ENCODE measurements at places on chromosomes 12 and 14. TPM values are rescaled to one million over a fixed set of nuclear protein-coding genes. Genes with fewer than 3 reads are reported as not detected.

DNA sequence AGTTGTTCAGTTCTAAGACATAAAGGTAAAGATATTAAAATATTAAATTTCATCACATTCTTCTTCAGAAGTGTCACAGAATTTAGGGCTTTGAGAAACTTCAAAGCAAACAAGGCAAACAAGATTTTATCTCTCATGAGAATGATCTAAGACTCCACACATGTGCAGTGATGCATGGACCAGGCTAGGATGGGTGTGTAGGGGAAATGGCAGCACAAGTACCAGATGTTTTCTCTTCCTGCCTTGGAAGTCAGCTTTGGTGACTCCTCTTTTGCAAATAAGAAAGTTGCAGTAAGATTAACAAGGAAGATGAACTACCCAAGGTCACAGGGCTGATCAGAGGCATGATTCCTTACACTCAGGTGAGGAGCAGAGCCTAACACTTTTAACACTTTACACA lies 163.8 kb upstream of the LMNTD1 start:
- DNase-seq = no peak

DDN gene
- 0.30 TPM for total RNA-seq

DNA sequence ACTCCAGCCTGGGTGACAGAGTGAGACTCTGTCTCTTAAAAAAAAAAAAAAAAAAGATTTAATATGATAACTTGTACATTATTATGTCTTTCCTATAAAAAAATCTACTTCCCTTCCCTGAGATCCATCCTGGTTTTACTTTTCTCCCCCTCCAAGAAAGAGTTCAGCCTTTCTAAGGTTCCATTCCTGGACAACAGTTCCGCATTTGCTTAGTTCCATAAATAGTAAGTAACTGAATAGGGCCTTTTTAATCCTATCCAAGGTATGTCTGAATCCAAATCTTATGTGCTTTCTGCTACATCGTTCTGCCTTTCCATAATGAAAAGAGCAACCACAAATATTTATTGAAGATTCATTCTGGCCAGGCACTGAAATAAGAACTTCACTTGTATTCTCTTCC lies 187.8 kb downstream of the DACT1 start:
- DNase-seq = no peak

DNA sequence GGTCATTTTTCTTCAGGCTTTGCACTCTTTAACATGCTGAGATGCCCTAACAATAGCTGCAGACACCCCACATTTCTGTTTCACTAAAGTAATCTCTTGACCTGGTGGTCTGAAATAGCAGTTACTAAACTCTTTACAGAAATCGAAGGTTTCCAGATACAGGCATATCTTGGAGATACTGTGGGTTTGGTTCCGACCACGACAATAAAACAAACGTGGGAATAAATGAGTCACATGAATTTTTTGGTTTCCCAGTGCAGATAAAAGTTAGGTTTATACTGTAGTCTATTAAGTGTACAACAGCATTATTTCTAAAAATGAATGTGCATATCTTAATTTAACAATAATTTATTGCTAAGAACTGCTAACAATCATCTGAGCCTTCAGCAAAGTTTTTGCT lies 208.7 kb downstream of the EGLN3 start:
- DNase-seq = no peak

- DNase-seq = no peak
Measured at GRCh38 chr14:44663136-44663535, 156.1 kb upstream of the FSCB start.

- no peak for DNase-seq
Measured at GRCh38 chr14:99513946-99514551, 32.8 kb downstream of the CCNK start.

- no peak for DNase-seq
Measured at GRCh38 chr14:99907761-99908652, 114.8 kb downstream of the EML1 start.

RNASE7 gene
- not detected for total RNA-seq

- no peak for DNase-seq
Measured at GRCh38 chr14:92398888-92399636, 76.1 kb downstream of the SLC24A4 start.

SMCO2 gene
- not detected for total RNA-seq

- DNase-seq = no peak
Measured at GRCh38 chr12:109098183-109098604, 797 bp downstream of the UNG start.

NOVA1 gene
- not detected for total RNA-seq

- DNase-seq = no peak
Measured at GRCh38 chr14:48900565-48900964, 685.6 kb downstream of the RPS29 start.

DENR gene
- 31.1 TPM for total RNA-seq

DNA sequence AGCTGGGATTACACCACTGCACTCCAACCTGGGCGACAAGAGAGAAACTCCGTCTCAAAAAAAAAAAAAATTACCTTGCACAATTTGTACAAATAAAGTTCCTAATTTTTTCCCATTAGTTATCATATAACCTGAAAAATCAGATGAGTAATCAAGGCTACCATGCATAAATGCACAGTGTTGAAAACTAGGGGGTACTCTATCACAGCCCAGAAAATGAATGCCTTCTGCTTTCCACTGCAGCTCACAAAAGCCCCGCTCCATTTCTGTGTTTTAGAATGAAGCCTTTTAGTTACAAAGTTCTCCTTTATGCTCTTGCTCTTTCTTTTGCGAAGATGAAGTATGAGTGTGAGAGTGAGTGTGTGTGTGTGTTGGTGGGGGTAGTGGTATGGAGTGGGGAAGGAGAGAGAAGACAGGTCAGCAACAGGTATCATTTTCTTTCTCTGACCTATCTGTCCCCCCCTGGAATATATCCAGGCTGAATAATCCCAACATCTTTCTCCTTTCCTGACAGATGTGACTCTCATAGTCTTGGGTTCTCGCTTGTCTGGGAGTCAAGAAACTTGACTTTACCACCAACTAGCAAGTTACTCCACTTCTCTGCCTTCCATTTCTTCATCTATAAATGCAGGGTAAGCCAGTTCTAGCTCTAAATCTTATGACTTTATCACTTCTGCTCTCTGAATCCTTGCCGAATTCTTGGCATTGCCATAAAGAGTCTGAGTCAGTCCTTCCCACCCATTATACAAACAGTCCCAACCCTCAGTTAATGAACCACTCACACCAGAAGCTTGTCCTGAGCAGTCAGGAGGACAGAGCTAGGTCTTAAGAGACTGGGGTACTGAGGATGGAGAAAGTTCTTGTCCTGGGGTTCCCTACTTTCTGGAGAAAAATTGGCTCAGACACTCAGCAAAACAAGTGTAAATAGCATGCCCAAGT lies 16.1 kb downstream of the BIN2 start:
- no peak for DNase-seq

- no peak for DNase-seq
Measured at GRCh38 chr14:24889843-24890242, 160.1 kb downstream of the STXBP6 start.

DNA sequence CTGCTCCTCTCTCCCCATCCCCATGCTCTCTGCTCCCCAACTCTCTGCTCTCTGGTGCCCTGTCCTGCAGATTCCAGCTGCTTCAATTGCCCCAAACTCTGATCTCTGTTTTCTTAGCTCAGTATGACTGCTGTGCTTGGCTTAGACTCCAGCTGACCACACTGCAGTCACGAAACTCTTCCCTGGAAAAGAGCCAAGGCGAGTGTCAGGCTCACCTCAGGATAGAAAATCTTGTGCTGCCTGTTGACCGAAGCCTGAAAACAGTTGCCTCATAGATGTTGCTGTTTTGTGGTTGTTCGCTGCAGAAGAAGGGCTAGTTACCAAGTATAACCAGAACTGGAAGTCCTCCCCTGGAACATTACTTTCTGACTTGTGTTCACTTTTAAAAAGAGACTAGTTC lies 6.7 kb upstream of the STON2 start:
- no peak for DNase-seq

- no peak for DNase-seq
Measured at GRCh38 chr14:90362558-90362896, 30.8 kb upstream of the NRDE2 start.

DNA sequence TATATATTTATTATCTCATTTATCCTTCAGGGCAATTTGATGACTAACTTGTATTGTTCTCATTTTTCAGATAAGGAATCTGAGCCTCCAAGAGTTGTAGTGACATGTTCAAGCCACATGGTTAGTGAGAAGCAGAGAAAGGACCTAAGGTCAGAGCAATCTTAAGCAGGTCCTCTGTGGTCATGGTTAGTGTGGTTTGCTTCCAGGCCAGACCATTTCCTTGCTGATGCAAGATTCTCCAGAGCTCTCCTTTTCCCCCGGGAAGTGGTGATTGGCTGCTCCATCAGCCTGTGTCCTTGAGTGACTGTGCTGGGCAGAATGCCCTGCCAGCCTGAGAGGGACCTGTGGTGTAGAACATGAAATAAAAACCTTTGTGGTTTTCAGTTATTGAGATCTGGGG lies 141.3 kb downstream of the KTN1 start:
- DNase-seq = no peak

DNA sequence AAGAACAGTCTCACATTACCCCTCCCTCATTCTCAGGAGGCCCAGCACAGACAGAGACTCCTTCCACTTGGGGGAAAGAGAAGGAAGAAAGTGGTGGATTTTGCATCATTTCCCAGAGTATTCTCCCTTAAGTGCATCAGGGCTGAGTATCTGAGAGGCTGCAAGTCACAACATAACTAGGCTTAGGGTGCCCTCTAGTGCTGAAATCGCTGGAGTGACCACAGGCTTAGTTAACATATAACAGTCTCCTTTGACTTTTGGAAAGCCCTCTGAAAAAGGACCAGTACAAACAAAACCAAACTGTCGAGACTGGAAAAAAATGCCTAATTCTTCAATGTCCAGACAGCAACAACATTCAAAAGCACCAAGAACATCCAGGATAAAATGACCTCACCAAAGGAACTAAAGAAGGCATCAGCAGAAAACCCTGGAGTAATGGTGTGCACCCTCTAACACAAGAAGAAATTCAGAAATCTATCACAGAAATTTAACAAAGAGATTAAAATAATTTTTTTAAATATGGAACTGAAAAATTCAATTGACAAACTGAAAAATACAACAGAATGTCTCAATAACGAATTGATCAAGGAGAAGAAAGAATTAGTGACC lies 412.3 kb downstream of the RPS29 start:
- DNase-seq = peak; percentile 6

DNA sequence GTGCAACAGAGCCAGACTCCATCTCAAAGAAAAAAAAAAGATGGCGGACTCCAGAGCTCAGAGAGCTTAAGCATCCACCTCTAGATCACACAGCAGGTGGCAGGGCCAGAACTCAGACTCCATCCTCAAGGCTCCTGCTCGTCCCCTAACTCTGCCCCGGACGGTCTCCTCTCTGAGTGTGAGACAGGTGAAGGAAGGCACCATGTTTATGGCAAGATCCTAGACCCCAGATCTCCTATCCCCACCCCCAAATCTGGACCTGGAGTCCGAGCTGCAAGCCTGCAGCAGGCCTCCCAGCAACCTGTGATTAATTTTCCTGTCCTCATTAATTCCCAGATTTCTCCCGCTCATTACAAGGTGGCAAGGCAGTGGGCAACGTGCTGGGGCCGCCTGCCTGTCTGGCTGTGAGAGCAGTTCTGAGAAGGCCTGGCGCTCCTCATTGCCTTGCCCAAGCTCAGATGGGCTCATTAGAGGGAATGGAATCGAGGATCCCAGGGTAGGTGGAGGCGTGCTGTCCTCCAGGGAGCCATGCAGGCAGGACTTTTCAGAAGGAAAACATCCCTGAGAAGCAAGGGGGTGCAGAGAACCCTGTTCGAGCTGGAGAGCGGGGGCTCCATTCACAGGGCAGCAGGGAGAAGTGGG lies 296.6 kb upstream of the RTL1 start:
- DNase-seq = no peak

GRCh38 chr14:50038398-50039119 lies 77.8 kb downstream of the VCPKMT start:
- DNase-seq = no peak

GRCh38 chr12:87051621-87052020 lies 795.4 kb upstream of the MGAT4C start:
- DNase-seq = no peak

CYP27B1 gene
- 1.0 TPM for total RNA-seq

DNA sequence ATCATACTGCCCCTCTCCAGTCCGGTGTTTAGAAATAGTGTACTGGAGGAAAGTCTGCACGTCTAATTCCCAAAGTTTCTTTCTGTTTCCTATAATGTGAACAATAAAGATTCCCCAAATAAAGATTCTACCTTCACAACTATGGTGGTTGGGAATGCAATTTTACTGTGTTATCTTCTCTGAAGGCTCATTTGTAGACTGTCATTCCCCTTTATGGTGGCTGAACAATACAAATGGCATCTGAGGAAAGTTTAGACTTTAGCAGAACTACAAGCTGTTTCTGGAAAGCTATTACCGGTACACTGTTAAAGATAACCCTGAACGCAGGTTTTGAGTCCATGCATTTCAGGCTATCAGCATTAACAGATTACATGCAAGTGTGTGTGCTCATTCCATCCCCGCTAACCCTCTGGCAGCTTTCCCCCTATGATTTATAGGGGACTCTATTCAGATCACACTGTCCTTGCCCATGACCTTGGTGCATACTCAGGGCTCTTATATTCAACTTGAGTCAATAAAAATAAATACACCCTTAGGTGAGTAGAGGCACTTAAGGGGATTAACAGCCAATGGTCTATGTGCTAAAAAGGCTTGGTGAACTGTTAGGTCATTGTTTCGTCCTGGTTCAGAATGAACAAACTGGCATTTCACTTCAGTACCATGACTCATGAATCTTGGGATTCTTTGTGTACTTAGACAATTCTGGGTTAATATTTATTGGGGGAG lies 60.7 kb upstream of the PYGL start:
- DNase-seq = no peak

DNA sequence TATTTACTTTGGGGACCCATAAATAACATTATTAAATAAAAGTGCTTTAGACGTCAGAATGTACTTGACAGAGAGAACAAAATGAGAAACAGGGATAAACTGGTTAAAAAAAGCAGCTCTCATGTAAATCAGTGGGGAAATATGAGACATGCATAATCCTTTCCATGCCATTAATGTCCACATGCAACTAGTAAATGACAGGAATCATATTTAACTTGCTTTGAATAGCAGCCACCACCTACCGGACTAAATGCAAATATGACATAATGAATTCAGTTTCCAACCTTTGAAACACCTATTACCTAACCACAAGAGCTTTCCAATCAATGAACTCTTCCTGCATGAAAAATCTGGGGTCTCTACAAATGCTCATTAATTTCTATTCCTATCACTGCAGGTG lies 19.6 kb downstream of the FGD6 start:
- no peak for DNase-seq

DNA sequence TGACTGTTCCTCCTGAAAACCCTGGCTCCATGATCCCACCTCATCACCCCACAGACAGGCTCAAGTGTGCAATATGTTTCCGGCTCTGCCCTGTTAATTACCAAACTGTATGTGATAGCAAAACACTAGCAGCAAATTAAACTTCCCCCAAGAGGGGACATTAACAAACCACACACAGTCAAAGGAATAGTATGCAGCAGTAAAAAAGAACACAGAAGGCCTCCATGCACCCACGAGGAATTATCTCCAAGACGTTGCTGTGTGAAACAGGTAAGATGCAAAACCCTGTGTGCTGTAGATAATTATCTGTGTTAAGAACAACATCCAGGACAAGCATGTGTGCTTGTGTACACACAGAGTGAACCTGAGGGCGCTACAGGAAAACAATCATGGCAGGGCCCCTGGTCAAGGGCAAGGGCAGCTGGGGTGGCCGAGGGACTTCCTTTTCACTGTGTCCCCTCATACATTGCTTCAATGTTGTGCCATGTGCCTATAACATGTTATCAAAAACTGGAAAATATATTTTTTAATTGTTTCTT lies 35.8 kb downstream of the ITPK1 start:
- DNase-seq = no peak

CD27 gene
- 46.1 TPM for total RNA-seq

LBHD2 gene
- total RNA-seq = not detected

- no peak for DNase-seq
Measured at GRCh38 chr12:67681941-67682620, 33.5 kb downstream of the DYRK2 start.

CLEC6A gene
- not detected for total RNA-seq

All from CD4-positive, alpha-beta T cell (primary cell).